ENCODE measurements at places on chromosomes 4 and X.

DNA sequence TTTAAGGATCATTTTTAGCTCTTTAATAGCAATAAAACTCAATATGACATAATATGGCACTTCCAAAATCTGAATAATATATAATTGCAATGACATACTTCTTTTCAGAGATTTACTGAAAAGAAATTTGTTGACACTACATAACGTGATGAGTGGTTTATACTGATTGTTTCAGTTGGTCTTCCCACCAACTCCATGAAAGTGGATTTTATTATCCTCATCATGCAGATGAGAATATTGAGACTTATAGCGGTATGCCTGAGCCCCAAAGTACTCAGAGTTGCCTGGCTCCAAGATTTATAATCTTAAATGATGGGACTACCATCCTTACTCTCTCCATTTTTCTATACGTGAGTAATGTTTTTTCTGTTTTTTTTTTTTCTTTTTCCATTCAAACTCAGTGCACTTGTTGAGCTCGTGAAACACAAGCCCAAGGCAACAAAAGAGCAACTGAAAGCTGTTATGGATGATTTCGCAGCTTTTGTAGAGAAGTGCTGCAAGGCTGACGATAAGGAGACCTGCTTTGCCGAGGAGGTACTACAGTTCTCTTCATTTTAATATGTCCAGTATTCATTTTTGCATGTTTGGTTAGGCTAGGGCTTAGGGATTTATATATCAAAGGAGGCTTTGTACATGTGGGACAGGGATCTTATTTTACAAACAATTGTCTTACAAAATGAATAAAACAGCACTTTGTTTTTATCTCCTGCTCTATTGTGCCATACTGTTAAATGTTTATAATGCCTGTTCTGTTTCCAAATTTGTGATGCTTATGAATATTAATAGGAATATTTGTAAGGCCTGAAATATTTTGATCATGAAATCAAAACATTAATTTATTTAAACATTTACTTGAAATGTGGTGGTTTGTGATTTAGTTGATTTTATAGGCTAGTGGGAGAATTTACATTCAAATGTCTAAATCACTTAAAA is 15.3 kb downstream of the ALB start:
- no peak for DNase-seq

- DNase-seq, result peak; percentile 86
Measured at GRCh38 chrX:71181910-71182799, 37.5 kb downstream of the NLGN3 start.

DNA sequence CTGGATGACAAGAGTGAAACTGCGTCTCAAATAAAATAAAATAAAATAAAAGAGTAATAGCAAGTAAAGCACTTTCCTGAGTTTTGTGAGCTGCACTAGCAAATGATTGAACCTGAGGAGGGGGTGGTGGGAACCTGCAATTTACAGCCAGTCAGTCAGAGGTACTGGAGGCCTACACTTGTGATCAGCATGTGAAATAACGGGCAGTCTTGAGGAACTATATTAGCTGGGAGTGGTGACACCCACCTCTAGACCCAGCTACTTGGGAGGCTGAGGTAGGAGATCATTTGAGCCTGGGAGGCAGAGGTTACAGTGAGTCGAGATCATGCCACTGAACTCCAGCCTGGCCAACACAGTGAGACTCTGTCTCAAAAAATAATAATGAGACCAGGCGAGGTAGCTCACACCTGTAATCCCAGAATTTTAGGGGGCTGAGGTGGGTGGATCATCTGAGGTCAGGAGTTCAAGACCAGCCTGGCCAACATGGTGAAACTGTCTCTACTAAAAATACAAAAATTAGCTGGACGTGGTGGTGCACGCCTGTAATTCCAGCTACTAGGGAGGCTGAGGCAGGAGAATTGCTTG is 537.1 kb upstream of the HTR2C start:
- DNase-seq, result no peak

DNA sequence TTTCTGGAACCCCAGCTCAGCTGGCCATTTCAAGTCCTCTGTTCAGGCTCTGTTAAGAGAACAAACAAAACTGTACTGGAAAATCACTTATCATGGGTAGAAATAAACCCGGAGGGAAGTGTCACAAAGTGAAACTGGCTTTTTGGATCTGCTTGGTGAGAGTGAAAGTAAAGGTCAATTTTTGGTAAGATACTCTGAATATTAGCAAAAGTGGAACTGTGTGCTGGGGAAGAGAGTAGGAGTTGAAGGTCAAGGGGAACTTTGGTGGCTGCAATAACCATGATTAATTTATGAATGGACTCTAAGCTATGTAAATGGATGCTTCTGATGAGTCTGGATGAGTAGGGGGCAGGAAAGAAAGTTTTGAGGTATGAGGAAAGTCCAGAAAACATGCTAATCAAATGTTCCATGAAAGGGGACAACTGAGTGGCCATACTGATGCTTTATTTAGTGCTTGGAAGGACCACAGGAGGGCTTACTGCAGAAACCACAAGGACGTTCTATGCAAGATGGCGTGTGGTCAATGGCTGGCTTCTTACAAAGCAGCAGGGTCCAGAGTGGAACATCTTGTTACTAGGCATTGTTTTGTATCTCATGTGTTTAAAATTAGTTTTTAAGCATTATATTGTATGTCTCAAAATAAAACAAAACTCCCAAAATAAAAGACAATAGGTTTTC is 36.8 kb upstream of the TNIP3 start:
- no peak for DNase-seq

DNA sequence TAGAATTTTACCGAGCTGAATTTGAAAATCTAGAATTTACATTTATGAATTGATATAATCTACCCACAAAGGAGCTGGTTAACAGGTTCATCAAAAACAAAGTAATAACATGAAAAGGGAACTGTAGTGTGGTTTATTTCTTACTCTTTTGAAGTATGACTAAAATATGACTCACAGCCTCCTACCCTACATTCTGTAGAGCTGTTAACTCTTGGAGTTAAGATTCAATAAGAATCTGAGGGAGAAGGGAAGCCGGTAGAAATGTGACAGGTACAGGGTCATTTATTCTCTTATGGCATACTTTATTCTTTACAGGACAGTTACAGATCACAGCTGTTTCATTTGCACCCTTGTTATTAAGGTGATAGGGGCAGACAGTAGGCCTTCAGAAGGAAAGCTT is 132.2 kb upstream of the FAM47B start:
- no peak for DNase-seq

- DNase-seq, result no peak
Measured at GRCh38 chr4:153212736-153213135, 8.5 kb downstream of the TRIM2 start.

- DNase-seq, result peak; percentile 91
Measured at GRCh38 chrX:103629318-103630170, 769 bp downstream of the TCEAL1 start.

GRCh38 chrX:153471663-153472280 is 1.4 kb upstream of the HAUS7 start:
- DNase-seq, result no peak

DNA sequence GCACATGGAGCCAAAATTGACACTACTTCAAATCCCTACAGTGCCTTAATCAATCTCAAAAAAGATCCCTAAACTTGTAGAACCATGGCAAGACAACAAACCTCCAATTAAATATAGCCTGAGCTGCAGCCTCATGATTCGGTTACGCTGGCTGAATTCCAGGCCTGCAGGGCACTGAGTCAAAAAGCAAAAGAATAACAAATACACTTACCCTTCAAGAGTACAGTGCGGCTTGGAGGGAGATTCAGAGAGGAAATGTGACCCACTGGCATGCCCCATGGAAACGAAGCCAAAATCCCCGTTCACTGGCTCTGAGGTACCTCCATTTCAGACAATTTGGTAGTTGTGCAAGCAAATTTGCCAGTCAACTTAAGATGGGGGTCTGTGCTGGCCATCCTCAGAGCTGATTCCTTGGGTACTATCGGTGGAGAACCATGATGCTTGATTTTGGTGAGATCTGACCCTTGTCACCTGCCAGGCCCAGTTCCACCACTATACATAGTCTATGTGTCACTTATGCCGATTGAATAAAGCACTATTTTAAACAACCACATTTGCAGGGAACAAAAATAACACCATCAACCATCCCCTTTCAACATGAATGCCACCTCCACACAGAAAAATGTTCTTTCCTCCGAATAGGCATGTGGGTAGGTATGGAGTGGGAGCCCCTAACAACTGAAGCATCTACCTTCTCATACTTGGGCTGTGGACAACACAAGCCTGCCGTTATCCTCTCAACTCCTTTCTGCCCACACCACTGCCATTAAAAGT is 2.1 kb downstream of the C4orf54 start:
- no peak for DNase-seq

- no peak for DNase-seq
Measured at GRCh38 chrX:154805696-154806091, 409 bp upstream of the MPP1 start.

GRCh38 chr4:148431401-148431800 is 10.8 kb downstream of the NR3C2 start:
- DNase-seq, result peak; percentile 72

DNA sequence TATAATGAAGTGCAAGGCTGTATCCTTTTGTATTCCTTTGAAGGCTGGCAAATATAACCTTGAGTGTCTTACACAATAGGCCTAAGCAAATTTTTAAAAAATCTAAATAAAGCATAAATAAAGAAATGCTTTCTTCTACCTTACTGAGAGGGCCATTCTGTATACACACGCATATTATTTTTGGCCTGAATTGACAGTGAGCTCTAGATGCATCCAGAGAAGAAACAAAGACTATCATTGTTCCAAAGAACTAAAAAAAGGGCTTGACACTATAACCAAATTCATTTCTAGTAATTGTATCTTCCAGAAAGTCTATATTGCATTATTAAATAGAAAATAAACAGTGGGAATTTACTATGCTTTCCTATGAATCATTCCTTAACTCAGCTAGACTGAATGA is 100.2 kb downstream of the MAGEB17 start:
- DNase-seq, result no peak

GRCh38 chr4:55002431-55002830 is 123.0 kb downstream of the KDR start:
- DNase-seq, result no peak

DNA sequence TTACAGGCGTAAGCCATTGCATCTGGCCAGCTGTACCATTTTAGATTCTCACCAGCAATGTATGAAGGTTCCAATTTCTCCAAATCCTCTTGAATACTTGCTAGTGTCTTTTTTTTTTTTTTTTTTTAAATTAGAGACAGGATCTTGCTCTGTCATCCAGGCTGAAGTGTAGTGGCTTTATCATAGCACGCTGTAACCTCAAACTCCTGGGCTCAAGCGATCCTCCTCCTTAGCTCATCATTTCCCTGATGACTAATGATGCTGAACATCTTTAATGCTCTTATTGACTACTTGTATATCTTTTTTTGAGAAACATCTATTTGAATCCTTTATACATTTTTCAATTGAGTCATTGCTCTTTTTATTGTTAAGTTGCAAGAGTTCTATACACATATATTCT is 40.3 kb downstream of the HDAC8 start:
- no peak for DNase-seq

DNA sequence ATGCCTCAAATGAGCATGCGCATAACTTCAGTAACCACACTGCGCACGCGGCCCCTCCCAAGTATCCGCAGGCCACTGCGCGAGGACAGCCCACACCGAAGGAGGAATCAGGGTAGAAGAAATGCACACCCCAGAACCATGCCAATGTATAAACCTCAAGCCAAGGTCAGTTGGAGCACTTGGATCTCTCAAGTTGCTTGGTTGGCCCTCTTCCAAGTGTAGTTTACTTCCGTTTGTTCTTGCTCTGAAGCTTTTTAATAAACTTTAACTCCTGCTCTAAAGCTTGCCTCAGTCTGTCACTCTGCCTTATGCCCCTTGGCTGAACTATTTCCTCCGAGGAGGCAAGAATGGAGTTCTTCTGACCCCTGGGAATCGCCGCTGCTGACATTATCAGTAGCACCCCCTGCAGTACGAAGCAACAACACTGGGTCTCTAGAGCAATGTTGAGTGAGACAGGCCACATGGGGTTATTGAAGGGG is 22.0 kb upstream of the SPINK2 start:
- no peak for DNase-seq

DNA sequence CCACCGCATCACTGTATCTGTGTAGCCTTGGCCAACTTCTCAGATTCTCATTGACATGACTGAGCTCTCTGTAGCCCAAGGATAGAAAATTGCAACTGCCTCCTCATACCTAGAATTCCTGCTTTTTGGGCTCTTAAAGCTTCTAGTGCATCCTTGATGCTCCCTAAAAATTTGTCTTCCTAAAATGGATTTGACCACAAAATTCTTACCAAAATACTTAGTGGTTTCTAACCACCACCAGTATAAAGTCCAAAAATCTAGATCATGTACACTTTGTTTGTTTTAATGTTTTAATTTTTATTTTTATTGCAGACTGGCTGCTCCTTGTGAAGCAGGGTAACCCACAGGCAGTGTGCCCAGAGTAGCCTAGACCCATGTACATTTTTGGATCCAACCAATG is 75.5 kb downstream of the TBC1D9 start:
- DNase-seq, result no peak

GRCh38 chr4:86898562-86898961 is 6.3 kb upstream of the C4orf36 start:
- no peak for DNase-seq

- peak; percentile 48 for DNase-seq
Measured at GRCh38 chrX:153744210-153745066, 19.6 kb upstream of the PLXNB3 start.

GRCh38 chr4:142551517-142552305 is 294.4 kb downstream of the INPP4B start:
- DNase-seq, result no peak

DNA sequence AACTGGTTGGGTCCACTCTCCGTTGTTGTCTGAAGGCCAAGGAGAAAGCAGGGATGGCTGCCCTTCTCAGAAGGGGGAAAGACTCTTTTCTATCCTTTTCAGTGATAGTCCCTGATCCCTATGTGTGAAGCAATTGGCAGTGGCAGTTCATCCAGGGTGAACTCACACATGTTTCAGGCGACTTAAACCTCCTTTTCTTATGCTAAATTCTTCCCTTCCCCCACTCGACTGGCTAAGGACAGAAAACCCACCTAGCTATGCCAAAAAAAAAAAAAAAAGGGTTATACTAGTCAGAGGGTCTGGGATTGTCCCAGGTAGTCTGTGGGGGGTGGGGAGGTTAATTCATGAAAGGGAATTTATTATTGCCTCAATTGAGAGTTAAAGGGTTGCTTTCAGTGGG is 12.2 kb upstream of the ZNF280C start:
- no peak for DNase-seq

DNA sequence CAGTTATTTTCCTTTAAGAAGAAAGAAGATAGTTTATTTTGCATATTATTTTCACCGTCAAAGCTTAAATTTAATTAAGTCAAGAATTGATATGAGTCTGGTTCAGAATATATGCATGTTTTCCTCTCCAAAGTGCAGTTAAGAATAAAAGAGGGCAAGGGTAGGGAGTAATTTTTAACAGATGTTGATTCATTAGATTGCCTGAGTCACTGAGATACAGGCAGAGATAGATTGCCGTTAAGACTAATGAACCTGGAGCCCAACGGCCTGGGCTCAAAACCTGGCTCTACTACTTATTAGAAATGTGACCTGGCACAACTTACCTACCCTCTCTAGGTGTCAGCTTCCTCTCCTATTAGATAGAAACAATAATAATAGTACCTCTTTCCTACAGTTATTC is 1037.4 kb upstream of the PABPC4L start:
- no peak for DNase-seq

GRCh38 chrX:2672084-2672483 is 19.0 kb upstream of the CD99 start:
- no peak for DNase-seq
